ENCODE measurements at places on chromosomes 16 and 17.
A peak's percentile ranks its signal among the peaks of the same experiment; 100 is the strongest.

- peaks cover 8% of the 10 kb centered on the region for H3K36me3 ChIP-seq
- no peaks in the 10 kb centered on the region for H3K27me3 ChIP-seq
- H3K4me3 ChIP-seq, result no peak overlapping the region
- DNase-seq, result no peak
- H3K4me1 ChIP-seq, result no peaks in the 10 kb centered on the region
Measured at GRCh38 chr17:1607971-1608320, 20.7 kb downstream of the SLC43A2 start.

GRCh38 chr17:27904534-27905446 is 11.6 kb upstream of the LYRM9 start:
- no peaks in the 10 kb centered on the region for H3K4me1 ChIP-seq
- no peak overlapping the region for H3K4me3 ChIP-seq
- DNase-seq, result no peak
- H3K27ac ChIP-seq, result no peak overlapping the region

DNA sequence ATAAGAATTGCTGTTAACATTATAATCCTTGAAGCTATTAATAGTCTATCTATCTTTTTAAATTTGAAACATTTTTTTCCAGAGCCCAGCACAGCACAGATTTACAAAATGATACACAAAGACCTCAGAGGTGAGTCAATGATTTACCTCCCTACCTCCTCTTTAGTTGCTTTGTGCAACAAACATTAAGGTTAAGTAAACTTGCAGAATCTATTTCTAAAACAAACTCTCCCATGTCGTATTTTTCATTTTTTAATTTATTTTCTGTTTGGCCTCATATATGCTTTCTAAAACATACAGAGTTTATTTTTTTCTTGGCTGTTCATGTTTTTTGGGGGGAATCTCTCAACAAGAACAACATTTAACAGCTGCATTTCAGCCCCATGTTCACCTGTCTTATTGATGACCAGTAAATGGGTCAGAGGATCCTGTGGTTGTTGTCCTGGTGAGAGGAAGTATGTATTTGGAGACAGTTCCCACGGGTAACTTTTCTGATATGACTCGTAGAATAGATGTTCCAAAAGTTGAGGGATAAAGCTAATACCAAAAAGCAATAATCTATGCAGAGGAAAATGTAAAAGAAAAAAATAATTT is 42.6 kb downstream of the ABCA9 start:
- no peak for DNase-seq
- no peaks in the 10 kb centered on the region for H3K4me1 ChIP-seq
- H3K27me3 ChIP-seq, result no peaks in the 10 kb centered on the region
- no peak overlapping the region for H3K27ac ChIP-seq

- no peaks in the 10 kb centered on the region for H3K4me1 ChIP-seq
- H3K27me3 ChIP-seq, result no peaks in the 10 kb centered on the region
- H3K27ac ChIP-seq, result no peak overlapping the region
- H3K36me3 ChIP-seq, result no peaks in the 10 kb centered on the region
- H3K4me3 ChIP-seq, result no peak overlapping the region
- DNase-seq, result no peak
Measured at GRCh38 chr17:76517638-76518038, 16.4 kb upstream of the RHBDF2 start.

DNA sequence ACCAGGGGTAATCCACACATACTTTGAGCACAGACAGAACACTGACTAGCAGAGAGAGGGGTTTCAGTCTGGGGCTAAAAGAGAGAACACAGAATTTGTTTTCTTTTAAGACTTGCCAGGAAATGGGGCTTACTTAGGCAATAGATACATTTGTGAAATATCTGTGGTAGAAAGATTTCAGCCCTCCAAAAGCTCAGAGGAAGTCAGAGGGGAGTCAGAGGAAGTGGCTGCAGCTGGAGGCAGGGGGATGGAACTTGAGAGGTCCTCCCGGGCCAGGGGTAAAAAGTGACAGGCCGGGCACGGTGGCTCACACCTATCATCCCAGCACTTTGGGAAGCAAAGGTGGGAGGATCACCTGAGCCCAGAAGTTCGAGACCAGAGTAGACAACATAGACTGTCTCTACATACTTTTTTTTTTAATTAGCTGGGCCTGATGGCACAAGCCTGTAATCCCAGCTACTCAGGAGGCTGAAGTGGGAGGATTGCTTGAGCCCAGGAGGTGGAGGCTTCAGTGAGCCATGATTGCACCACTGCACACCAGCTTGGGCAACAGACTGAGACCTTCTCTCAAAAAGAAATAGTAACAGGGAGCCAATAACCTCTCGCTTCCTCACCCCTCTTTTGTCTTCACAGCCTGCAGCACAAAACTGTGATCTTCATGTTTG is 49.9 kb downstream of the NLRC5 start:
- H3K27me3 ChIP-seq, result no peaks in the 10 kb centered on the region
- no peak for DNase-seq
- H3K4me1 ChIP-seq, result peaks cover 13% of the 10 kb centered on the region
- no peaks in the 10 kb centered on the region for H3K36me3 ChIP-seq

- H3K36me3 ChIP-seq, result no peaks in the 10 kb centered on the region
- DNase-seq, result no peak
- H3K4me3 ChIP-seq, result no peak overlapping the region
Measured at GRCh38 chr16:5479926-5480325, 382.3 kb upstream of the EEF2KMT start.

DNA sequence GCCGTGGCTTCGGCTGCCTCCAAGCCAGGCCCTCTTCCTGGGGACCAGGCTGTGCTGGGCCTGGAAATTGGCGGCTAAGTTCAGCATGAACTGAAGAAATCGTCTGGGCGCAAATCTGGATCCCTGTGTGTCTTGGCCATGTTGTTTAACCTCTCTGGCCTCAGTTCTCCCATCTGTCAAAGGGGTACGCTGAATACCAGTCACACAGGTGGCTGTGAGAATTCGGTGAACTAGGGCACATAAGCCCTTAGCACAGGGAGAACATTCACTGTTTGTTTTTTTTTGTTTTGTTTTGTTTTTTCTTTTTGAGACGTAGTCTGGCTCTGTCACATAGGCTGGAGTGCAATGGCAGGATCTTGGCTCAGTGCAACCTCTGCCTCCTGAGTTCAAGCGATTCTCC is 19.0 kb downstream of the LASP1 start:
- H3K27ac ChIP-seq, result no peak overlapping the region
- H3K36me3 ChIP-seq, result peaks cover 81% of the 10 kb centered on the region
- no peak overlapping the region for H3K4me3 ChIP-seq
- no peak for DNase-seq
- no peaks in the 10 kb centered on the region for H3K4me1 ChIP-seq
- H3K27me3 ChIP-seq, result no peaks in the 10 kb centered on the region

GRCh38 chr16:10805334-10805733 is 13.3 kb downstream of the TVP23A start:
- no peaks in the 10 kb centered on the region for H3K27me3 ChIP-seq
- H3K4me3 ChIP-seq, result no peak overlapping the region
- H3K27ac ChIP-seq, result no peak overlapping the region
- no peaks in the 10 kb centered on the region for H3K4me1 ChIP-seq

GRCh38 chr16:56399486-56399885 is 25.9 kb downstream of the AMFR start:
- peaks cover 54% of the 10 kb centered on the region for H3K36me3 ChIP-seq
- no peak overlapping the region for H3K27ac ChIP-seq
- no peak overlapping the region for H3K4me3 ChIP-seq
- H3K27me3 ChIP-seq, result no peaks in the 10 kb centered on the region
- no peaks in the 10 kb centered on the region for H3K4me1 ChIP-seq
- DNase-seq, result no peak

GRCh38 chr17:31513731-31514427 is 122.4 kb downstream of the RAB11FIP4 start:
- H3K4me3 ChIP-seq, result no peak overlapping the region
- DNase-seq, result no peak
- H3K4me1 ChIP-seq, result no peaks in the 10 kb centered on the region
- no peaks in the 10 kb centered on the region for H3K36me3 ChIP-seq
- H3K27me3 ChIP-seq, result no peaks in the 10 kb centered on the region
- no peak overlapping the region for H3K27ac ChIP-seq

DNA sequence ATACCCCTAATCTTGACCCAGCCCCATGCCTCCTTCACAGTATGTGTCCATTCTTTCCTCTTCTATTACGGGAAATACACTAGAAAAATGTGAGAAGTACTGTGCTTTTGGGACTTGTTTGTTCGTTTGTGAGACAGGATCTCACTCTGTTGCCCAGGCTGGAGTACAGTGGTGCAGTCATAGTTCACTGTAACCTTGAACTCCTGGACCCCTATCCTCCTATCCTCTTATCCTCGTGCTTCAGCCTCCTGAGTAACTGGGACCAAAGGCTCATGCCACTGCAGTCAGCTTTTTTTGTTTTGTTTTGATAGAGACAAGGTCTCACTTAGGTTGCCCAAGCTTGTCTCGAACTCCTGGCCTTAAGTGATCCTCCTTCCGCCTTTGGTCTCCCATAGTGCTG is 29.9 kb upstream of the RASL10B start:
- no peak for DNase-seq
- H3K27me3 ChIP-seq, result no peaks in the 10 kb centered on the region
- H3K36me3 ChIP-seq, result peaks cover 38% of the 10 kb centered on the region
- H3K4me3 ChIP-seq, result no peak overlapping the region
- H3K27ac ChIP-seq, result no peak overlapping the region

DNA sequence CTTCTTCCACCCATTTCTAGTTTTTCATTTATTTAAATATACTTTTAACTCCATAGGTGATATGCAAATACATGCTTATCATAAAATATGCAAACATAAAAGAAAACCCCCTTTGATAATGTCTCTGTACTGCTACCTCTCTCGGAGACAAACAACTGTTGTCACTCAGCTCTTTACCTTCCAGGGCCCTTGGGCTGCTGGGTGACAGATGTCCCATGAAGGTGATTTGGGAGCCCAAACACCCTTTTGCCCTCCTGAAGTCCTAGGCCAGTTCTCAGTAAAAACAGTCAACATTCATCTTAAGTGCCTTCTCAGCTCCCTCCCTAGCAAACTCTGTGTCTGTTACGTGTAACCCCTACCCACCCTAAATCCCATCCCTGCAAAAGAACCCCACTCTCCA is 37.5 kb downstream of the CHD9 start:
- H3K4me3 ChIP-seq, result no peak overlapping the region
- DNase-seq, result no peak
- peak overlapping the region; percentile 51 for H3K27ac ChIP-seq
- peaks cover 2% of the 10 kb centered on the region for H3K36me3 ChIP-seq

DNA sequence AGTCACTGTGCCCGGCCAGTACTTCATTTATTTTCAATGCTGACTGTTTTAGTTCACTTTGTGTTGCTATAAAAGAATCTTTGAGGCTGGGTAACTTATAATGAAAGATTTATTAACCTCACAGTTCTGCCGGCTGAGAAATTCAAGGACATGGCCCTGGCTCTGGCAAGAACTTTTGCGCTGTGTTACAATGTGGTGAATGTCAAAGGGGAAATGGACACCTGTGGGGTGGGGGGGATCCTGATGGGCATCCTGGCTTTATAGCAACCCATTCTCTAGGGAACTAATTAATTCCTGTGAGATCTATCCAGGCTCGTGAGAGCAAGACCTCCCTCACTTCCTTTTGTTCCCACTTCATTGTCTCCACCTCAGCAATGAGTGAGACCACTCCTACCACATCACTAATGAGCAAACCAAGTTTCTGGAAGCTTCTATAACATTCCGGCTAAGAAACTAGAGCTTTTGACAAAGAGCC is 17.1 kb upstream of the CDH3 start:
- H3K36me3 ChIP-seq, result no peaks in the 10 kb centered on the region
- no peaks in the 10 kb centered on the region for H3K27me3 ChIP-seq
- no peak overlapping the region for H3K27ac ChIP-seq
- no peak for DNase-seq

DNA sequence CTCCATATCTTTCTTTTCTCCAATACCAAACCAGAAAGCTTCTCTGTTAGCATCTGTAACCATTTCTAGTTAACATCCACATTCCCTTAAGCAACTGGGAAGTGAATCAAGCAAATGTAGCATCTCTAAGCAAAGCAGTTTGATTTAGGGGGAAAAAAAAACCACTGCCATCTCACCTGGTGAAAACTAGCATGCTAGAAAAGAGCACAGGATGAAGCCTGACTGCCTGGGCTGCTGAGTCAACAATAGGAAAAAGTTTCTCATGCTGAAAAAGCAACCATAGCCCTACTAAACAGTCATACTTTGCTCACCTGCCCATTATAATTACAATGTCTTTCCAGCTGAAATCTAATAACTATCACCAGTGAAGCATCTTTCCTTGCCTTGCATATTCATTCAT is 139.3 kb downstream of the ANKFN1 start:
- no peaks in the 10 kb centered on the region for H3K36me3 ChIP-seq
- peak overlapping the region; percentile 55 for H3K27ac ChIP-seq
- no peak overlapping the region for H3K4me3 ChIP-seq

DNA sequence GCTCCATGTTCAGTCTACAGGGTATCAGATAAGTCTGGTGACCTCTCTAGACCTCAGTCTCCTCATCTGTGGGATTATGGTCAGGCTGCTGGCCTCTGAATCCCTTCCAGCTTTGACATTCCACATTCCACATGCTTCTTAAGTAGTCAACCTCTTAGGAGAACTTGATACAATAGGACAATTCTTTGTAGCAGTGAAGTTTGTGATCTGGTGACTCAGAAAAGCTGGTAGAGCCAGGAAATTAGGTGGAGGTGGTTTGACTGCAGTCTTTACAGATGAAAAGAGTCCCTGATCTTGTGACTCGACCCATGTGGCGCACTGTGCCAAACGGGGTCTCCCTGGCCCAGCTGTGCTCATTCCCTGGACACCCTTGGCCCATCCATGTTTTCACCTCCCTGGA is 147.8 kb downstream of the NTN1 start:
- H3K4me3 ChIP-seq, result no peak overlapping the region
- no peaks in the 10 kb centered on the region for H3K4me1 ChIP-seq
- no peaks in the 10 kb centered on the region for H3K36me3 ChIP-seq
- H3K27ac ChIP-seq, result no peak overlapping the region
- no peak for DNase-seq
- no peaks in the 10 kb centered on the region for H3K27me3 ChIP-seq

DNA sequence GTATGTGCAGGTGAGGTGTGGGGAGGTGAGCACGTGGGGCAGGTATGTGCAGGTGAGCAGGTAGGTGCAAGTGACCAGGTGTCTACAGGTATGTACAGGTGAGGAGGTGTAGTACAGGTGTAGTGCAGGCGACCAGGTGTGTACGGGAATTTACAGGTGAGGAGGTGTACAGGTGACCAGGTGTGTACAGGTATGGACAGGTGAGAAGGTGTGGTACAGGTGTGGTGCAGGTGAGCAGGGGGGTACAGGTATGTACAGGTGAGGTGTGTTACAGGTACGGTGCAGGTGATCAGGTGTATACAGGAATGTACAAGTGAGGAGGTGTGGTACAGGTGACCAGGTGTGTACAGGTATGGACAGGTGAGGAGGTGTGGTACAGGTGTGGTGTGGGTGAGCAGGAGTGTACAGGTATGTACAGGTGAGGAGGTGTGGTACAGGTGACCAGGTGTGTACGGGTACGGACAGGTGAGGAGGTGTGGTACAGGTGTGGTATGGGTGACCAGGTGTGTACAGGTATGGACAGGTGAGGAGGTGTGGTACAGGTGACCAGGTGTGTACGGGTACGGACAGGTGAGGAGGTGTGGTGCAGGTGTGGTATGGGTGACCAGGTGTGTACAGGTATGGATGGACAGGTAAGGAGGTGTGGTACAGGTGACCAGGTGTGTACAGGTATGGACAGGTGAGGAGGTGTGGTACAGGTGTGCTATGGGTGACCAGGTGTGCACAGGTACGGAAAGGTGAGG is 12.8 kb upstream of the DBNDD1 start:
- H3K4me3 ChIP-seq, result no peak overlapping the region
- no peaks in the 10 kb centered on the region for H3K4me1 ChIP-seq
- H3K27ac ChIP-seq, result no peak overlapping the region
- H3K36me3 ChIP-seq, result peaks cover 63% of the 10 kb centered on the region

Data from RWPE2 (cell line).